Right atrium auricular region (tissue), 2 donors: ENCODE measurements at places on chromosomes 2 and 18. TPM values are rescaled to one million over a fixed set of nuclear protein-coding genes. Genes with fewer than 3 reads are reported as not detected.

ZBTB7C gene
- total RNA-seq: 7.7 TPM

RAB6C gene
- total RNA-seq: not detected

BMP10 gene
- total RNA-seq: 5,642 TPM

CYP26B1 gene
- total RNA-seq: 12.8 TPM

DNA sequence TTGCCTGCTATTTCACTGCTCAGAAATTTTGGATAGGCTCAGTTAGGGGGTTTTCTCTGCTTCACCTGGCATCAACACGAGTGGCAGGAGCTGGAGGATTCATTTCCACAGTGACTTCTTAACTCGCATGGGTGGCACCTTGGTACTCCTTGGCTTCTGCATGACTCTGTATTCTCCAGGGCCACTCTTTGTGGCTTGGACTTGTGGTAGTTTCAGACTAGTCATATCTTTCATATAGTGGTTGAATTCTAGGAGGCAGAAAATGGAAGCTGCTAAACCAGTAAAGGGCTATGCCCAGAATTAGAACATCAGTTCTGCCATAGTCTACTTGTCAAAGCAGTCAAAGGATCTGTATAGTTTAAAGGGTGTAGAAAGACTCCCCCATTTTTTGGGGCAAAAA lies 6.8 kb downstream of the MAIP1 start:
- DNase-seq: no peak

DNA sequence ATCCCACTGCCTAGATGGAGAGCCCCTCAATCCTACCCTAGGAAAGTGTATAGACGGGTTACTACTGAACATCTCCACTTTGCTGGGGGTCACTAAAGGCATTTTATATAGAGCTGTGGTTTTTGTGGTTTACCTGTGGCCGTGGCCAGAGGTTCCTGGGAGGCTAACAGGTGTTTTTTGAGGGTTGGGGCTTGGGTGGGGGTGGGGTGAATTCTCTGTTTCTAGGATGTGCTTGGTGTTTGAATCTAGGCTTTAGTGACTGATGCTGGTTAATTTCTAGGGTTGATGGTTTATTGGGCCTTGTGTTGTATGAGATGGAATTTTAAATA lies 7.7 kb downstream of the HOXD8 start:
- no peak for DNase-seq

DNA sequence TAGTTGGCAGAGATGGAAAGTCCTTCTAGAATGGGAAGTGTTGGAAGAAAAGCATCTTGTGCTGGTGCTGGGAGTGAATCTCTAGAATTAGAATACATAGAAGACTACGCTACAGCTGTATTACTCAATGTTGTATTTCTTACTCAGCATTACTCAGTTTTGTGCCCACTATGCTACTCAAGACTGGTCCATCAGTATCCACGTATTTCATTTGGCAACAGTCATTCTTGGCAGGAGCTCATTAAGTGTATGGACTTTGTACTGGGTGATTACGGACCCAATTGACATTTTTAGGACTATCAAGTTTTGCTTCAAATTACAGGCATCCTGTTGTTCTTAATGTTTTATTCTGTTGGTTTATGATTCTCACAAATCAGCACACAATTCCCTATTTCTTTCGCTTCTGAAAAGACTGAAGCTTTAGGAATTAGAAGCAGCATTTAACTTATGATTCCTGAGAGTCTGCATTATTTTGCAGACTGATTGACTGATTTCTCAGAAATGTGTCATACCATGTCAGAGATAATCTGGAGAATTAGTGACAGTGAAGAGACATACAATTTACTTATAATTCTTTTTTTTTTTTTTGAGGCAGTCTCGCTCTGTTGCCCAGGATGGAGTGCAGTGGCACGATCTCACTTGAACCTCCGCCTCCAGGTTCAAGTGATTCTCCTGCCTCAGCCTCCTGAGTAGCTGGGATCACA lies 136.9 kb downstream of the MYO3B start:
- DNase-seq: no peak

DNA sequence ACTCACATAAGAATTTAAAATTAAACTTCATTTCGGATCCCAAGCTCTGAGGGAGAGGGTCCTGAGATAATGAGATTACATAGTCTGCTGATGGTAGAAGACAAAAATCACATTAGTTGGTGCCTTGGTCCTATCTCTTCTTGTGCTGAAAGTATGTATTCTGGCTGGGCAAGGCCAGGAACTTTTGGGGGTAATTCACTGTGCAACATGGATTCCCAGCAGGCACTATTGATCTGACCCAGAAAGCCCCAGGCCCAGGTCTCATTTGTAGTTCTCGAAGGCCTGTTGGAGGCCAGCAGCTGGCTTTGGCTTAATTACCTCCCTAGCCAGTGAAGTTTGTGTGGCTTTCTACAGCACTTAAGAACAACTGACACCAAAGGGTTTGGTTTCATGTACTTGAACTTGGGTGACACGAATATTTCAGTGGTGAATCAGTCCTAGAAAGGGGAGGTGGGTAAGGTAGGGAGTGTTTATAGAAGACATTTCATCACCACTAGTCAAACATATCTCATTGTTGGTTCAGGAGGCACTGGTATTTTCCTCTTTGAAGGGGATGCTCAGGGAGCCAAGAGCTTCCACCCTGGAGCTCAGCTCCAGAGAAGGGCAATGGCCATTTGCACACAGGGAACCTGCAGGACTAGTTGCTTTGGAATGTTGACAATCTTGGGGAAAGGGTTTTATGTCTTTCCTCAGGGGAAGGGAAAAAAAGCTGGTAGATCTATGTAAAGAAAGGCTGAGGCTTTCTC lies 217.8 kb downstream of the OSR1 start:
- DNase-seq: no peak

DNA sequence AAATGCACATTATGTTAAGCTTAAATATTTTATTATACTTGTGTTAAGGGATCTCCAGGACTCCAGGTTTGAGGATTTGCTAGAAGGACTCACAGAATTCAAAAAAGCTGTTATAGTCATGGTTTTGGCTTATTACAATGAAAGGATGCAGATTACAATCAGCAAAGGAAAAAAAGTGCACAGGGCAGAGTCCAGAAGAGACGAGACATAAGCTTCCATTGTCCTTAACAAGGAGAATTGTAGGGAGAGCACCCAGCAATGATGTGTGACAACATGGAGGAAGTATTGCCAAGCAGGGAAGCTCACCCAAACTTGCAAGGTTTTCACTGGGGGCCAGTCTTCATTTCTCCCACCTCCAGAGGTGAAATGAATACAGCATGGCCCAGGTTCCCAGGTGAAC lies 12.8 kb upstream of the MYO5B start:
- DNase-seq: no peak

DNA sequence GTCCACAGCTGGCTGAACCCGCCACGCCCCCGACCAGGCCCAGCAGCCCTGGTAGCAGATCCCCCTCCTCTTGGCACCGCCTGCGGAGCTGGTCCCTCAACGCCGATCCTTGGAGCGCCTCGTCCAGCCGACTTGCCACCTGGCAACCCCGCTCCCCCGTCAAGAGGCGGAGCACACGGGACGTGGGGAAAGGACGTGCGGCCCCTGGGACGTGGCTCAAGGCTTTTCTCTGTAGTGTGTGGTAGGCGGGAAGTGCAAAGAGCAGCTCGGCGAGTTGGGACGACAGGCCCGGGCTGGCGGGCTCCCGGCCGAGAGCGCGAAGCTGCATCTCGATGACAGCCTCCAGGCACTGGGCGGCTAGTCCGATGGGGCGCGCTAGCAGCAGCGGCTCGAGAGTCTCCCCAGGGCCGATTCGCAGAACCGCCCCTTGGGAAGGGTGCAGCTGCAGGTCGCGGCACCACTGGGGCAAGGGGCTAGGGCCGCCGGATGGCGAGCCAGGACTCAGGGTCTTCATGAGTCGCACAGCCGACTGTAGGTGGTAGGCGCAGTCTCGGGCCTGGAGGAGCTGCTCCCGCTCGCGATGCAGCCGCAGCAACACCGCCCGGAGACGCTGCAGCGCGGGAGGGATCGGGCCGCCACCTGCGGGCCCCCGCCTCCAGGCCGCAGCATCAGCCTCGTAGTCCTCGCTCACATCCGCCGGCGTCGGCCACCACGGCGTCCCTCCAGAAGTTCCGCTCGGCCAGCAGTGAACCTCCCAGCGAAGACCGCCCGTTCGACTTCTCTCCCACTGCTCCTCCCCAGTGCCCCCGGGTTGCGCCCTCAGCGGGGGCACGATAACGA lies 617 bp downstream of the CCDC142 start:
- no peak for DNase-seq

GRCh38 chr18:31401156-31402025 lies 24.8 kb downstream of the DSG4 start:
- no peak for DNase-seq

DNA sequence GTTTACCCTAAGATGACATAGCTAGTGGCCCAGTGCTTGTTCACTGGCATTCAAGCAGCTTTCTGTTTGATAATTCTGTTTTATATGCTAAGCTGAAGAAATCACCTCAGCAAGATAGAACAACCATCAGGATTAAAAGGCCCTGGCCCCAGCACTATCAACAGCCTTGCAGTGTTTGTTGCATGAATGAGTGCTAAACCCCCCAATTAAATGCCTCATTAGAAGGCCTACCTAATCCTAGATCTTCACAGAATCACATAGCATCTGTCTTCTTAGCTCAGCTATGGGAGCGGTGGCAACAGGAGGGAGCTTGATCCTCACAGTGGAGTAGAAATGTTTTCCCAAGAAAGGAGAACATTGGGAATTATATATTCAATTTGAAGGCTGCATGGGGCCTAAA lies 194.1 kb upstream of the HNMT start:
- DNase-seq: no peak

- DNase-seq: no peak
Observed at GRCh38 chr2:135679125-135679524, 62.5 kb upstream of the UBXN4 start.

- no peak for DNase-seq
Observed at GRCh38 chr2:121992700-121993099, 237.2 kb downstream of the TSN start.

DNA sequence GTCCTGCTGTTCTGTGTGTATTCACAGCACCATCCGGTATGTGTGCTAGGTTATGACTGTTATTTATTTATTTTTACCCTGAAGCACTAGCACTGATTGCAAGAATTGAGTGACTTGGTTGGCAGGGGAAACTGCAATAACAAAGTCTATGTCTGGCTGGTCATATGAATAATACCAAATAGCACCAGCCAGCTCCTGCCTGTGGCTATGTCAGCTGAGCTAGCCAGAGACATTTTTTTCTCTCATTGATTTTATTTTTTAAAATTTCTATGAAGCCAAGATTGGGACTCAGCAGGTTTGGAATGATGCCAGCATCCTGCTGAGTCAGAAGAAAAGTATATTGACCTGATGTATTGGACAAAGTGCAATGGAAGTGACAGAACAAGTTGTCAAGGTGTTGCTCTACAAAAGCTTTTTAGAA lies 188.5 kb upstream of the CDH2 start:
- no peak for DNase-seq

GRCh38 chr2:179186126-179186525 lies 78.5 kb downstream of the SESTD1 start:
- no peak for DNase-seq

GRCh38 chr2:152490686-152491455 lies 155.9 kb downstream of the FMNL2 start:
- no peak for DNase-seq

- DNase-seq: peak; percentile 61
Observed at GRCh38 chr2:25041307-25041927, 459 bp upstream of the EFR3B start.

GRCh38 chr2:136131484-136131960 lies 13.6 kb upstream of the CXCR4 start:
- DNase-seq: no peak

DNA sequence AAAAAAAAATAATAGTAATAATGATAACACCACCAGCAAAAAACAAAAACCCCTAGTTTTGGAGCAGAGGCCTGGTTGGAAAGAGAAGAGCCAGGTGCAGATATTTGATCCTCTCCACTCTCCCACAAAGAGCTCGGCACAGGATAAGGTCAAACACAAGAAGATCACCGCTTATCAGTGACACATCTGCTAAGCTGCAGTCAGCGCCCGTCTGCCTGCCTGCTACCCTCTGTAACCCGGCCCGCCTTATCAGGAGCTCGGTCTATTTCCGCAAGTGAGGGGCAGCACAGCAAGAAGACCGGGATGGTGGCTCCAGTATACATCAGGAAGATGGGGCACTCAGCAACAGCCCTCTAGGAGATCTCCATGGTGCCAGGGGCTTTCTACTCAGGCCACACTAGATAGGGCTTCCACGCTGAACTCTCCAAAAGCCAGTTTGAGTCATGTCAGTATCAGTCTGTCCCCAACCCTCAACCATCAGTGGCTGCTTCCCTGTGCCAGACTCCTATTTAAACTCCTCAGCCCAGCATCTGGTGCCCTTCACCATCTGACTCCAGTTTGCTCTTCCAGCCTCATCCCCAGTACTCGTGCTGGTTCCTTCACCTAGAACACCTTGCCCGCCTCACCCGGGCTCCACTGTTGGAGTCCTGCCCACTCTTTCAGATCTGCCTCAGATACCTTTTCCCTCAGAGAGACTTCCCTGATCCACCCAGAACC lies 67.3 kb upstream of the PPP1CB start:
- DNase-seq: no peak

DNA sequence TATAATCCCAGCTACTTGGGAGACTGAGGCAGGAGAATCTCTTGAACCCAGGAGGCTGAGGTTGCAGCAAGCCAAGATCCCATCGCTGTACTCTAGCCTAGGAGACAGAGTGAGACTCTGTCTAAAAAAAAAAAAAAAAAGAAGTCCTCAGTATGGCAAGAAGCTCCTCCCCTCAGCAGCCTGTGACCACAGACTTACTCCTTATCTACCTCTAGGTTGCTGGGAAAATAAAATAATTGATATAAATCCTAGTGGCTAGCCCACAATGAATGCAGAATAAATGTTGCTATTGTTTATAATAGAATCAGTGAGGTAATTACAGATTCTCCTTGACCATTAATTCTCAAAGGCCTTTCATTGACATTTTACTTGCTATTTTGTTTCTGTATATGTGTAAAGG lies 70.6 kb downstream of the IRS1 start:
- DNase-seq: no peak

DNA sequence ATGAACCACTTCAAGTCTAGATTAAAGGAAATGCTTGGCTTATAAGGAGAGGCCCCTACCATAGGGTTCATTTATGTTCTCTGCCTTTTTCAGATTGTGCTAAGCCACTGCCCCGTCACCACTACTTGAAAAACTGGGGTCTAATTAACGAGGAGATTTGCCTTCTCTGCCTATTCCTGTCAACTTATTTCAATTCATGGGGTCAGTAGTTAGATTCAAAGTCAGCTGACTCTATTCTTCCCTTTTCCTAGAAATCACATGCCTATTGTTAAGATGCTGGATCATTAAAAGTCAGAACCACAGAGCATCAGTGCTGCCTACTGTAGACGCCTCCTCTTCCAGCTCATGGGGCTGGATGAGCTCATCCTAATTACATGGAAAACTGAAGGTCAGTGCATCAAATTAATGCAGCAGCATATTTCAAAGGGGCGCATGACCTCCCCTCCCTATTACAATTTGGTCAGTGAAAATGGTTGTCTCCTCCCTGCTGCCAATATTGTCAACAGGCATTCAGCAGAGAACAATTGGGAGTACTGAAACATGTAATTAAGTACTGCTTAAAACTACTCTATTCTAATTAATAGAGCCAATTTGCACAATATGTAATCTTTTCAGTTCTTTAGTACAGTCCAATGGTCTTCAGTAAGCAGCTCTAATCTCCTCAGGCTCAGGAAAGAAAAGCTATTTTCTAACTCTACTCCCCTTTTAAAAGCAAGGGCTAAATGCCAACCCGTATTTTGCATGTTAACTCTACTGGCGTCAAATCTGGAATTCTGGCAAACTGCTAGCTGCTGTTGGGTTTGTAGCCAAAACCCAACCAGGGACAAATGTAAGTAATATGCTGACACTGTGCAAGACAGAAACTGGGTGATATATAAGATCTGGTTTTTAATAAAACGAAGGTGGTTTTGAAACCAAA lies 117.4 kb upstream of the ITGB6 start:
- no peak for DNase-seq
